ENCODE measurements at places on chromosomes 5 and 9.

- no peak for DNase-seq
Observed at GRCh38 chr9:32877639-32878217, 94.4 kb downstream of the TMEM215 start.

GRCh38 chr5:8600843-8601242, 731.9 kb downstream of the MTRR start:
- DNase-seq: no peak

DNA sequence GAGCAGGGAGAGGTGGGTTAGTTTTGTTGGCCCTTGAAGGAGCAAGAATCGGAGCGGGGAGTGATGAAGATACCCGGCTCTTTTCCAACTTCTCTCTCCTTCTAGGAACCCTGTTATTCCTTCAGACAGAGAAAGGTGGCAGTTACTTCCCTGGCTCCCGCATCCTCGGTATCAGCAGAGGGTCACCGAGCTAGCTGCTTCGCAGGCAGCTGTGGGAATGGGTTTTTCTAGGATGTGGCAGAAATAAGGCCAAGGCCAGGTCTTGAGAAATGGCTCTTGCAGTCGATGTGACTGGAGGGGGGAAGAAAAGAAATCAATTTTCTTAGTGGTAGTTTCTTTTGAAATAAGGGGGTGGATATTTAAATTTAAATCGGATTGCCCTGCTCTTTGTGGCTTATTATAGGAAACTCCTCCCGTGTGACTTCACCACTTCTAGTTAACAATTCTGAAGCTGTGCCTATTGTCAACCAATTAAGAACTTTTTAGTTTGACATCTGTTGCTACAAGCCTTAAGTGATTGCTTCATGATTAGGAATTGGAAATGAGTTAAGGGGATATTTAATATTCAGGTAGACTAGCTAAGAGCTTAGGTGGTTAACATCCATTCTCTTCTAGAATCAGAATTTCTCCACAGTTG, 1.4 kb downstream of the SAP30L start:
- no peak for DNase-seq

GRCh38 chr5:133846478-133847226, 121.8 kb downstream of the C5orf15 start:
- DNase-seq: no peak

DNA sequence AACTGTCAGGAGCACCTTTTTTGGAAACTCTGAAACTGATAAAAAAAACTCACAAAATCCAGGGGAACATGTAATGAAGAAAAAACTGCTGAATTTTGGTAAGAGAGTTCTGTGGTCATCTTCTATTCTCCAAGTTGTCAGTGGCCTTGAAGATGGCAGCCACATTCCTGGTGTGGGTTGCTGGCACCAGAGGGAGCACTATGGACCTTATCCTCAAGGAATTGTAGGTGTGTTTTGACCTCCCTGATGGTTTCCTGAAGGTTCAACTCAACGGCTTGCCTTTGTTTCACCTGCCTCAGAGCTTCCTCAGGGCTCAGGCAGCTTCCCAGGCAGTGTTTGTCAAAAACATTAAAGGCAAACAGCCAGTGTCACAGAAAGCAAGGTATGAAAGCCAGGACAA, 2.2 kb upstream of the SLC38A9 start:
- no peak for DNase-seq

- DNase-seq: no peak
Observed at GRCh38 chr5:82031220-82032119, 59.6 kb downstream of the ATG10 start.

GRCh38 chr9:123544007-123544827, 188.2 kb downstream of the CRB2 start:
- no peak for DNase-seq

GRCh38 chr9:89304020-89304833, 6.8 kb upstream of the CKS2 start:
- DNase-seq: no peak

GRCh38 chr5:82073179-82073578, 101.4 kb downstream of the ATG10 start:
- no peak for DNase-seq

GRCh38 chr5:137226081-137226480, 273.0 kb downstream of the SPOCK1 start:
- no peak for DNase-seq

DNA sequence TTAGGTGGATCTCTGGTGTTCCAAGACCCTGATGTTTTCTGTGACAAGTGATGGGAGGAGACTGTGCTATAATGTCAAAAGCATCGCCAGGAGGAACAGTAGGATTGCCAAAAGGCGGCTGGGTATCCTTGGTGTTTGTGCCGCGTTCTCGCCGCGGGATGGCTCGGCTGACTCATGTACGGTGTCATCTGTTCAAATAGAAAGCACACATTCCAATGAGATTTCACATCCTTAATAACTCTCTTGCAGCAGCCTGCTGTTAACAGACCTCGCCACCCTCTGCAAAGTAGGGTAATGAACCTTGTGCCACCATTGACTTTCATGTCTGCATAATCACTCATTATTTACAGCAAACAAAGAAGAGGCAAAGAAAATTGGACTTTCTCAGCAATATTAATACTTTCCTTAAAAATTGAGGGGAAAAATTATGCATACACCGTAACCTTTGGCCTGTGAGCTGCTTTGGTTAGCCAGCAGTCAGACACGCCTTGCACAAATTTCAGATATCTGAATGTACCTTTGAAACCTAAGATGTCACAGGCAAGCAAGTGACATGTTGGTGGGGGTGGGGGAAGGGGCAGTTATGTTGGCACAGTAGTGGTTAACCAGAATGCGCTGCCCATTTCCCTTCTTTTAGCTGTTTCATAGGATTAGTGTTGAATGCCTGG, 289.4 kb downstream of the EFNA5 start:
- DNase-seq: no peak

DNA sequence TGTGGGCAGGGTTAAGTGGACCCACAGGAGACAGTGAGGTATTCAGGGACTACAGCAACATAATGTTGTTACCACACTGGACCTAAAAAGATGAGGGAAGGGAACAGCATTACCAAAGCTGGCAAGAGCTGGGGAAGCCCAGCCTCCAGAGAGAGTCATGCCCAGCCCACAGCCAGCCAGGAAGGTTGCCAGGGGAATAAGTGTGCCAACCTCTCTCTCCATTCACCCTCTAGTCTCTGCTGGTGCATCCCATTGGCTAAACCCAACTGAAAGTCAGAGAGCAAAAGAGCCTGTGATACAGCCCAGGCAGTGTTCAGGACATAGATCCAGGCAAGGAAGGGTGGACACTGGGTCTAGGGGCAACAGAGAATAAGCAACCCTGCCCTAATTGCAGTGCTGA, 35.8 kb upstream of the AFAP1L1 start:
- DNase-seq: no peak

DNA sequence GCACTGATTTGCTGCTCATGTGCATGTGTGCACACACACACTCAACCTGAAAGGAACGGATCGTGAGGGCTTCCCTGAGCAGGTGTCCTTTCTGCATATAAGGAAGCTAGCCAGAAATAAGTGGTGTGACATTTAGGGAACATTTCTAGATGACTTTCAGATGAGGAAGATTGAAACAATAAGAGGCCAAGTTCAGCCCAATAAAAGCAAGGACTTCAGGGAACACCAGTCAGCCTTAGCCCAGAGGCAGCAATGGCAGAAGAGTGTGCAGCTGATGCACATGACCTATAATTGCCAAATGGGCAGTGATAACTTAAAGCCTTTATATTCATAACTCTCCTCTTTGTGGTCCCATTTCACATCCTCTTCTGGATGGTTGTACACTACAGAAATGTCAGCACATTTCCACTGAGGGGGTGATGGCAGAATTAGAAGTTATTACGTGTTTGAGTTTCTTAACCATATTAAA, 255.5 kb downstream of the TRIM32 start:
- no peak for DNase-seq

- no peak for DNase-seq
Observed at GRCh38 chr5:101643794-101644193, 652.3 kb downstream of the SLCO4C1 start.

Data from activated naive CD4-positive, alpha-beta T cell (primary cell).